ENCODE measurements at places on chromosomes 11 and 22.

- DNase-seq: no peak
Measured at GRCh38 chr11:23429569-23429968, 569.3 kb upstream of the CCDC179 start.

DNA sequence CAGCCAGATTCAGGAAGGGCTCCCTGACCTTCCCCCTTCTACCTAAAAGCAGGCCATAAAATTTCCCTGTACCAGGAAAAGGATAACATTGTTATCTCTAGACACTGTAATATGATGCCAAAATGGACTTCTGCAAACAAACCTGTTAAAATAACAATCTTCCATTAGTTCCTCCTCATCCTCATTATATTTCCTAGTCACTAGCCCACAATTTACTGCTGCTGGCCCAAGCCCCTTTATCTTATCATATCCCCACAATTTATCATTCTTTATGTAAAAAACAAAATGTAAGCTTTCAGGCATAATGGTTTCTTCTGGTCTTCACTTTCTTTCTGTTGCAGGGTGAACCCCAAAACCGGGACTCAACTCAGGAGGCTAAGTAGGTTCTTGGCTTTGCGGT is 1132.1 kb upstream of the CNTN5 start:
- no peak for DNase-seq

DNA sequence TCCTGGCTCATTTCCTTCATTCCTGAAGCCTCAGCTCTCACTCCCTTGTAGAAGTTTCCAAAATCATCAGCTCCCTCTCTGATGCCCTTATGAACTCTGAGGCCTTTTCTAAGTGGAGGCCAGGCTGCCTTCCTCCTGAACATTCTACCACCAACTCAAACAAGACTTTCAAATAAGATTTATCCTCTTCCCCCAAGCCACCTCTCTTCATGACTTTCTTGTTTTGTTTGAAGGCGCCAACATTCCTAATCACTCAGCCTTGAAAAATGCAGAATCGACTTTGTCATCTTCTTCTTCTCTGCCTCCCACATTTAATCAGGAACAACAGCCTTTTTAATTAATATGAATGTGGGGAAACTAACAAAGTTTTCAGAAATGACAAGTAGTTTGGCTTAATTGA is 927.9 kb downstream of the OPCML start:
- peak; percentile 83 for DNase-seq

- no peak for DNase-seq
Measured at GRCh38 chr11:59756558-59756840, 1.3 kb downstream of the STX3 start.

GRCh38 chr11:76678321-76678720 is 7.8 kb upstream of the LRRC32 start:
- no peak for DNase-seq

GRCh38 chr11:78696177-78696576 is 121.5 kb upstream of the NARS2 start:
- no peak for DNase-seq

- peak; percentile 84 for DNase-seq
Measured at GRCh38 chr22:19942157-19943081, 801 bp upstream of the TXNRD2 start.

DNA sequence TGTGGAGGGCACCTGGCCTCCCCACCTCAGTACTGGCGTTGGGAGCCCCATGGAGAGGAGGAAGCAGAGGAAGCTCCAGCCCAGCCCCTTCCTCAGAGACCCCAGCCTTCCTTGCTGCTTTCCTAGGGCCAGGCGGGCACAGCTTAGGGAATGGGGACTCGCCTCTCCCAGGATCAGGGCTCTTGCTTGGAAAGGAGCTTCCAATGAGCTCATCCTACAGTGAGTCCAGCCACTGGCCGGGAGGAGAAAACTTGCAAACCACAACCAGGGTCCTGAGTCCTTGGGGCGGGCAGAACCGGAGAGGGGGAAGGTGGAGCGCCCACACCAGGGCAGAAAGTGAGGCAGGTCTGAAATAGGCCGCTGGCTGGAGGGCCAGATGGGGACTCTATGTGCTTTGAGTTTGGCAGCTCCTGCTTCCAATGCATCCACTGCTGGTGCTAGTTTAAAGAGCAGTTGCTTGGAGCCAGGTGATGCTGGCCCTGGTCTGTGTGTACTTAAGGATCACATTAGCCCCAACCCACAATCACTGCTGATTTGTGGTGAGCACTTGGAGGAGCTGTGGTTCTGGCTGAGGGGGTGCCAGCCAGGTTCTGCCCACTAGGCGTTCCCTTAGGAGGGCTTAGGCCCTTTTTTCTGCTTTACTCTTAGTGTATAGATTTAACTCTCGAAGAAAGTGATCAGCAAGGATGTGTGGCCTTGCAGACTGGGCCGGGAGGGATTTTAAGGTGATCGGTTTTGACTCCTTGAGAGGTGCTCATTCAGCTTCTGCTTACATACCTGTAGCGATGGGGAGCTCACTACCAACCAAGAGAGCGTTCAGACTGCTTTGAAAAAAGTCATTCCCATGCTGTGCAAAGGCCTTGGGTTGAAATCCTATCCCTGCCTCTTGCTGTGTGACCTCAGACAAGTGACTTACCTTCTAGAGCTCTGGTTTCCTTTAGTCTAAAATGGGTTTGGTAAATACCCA is 81.9 kb downstream of the TP53I11 start:
- DNase-seq: no peak

- no peak for DNase-seq
Measured at GRCh38 chr11:41612415-41612814, 153.0 kb upstream of the LRRC4C start.

- no peak for DNase-seq
Measured at GRCh38 chr11:71127806-71128205, 124.6 kb downstream of the SHANK2 start.
